ENCODE measurements at places on chromosomes 1 and 21.

GRCh38 chr1:47887060-47887459, 110.1 kb downstream of the TRABD2B start:
- DNase-seq: no peak

GRCh38 chr1:37714689-37715088, 22.4 kb downstream of the CDCA8 start:
- DNase-seq: no peak

DNA sequence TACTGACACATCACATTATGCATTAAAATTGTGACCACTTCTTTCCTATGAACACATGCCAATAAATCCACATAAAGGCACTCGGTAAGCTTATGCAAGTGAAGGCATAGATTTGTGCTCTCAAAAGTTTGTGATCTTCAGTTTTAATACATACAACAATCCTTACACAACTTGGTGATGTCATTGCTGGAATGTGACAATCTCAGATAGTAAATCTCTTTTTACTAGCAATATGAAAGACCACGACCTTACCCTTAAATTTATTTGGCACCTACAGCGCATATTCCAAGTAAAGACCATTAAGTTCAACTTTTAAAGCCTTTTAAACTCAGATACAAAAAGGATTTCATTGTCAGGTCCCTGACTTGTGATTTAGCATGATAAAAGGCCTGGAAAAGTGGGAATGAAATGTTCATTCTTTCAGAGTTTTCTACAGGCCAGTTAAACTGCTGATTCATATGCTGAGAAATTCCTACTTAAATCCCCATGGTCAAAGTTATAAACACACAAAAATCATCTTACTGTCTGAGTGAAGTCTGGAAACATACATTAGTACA, 157.4 kb downstream of the SIPA1L2 start:
- no peak for DNase-seq

DNA sequence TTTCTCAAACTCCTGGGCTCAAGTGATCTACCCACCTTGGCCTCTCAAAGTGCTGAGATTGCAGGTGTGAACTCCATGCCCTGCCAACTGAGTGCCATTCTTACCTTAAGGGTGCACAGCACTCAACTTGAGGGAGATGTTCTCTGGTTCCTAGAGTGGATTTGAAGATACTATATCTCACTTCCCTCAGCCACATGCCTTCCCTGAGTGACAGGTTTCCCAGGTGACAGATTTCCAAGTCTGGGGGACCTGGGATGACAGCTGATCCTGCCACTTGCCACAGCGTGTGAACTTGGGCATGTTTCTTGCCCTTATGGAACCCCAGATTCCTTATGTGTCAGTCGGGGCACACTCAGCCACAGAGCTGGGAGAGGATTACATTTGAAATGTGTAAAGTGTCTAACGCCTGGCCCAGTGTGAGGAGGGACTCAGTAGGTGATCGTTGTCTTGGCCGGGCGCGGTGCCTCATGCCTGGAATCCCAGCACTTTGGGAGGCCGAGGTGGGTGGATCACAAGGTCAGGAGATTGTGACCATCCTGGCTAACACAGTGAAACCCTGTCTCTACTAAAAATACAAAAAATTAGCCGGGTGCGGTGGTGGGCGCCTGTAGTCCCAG, 29.6 kb upstream of the BTG2 start:
- DNase-seq: no peak

GRCh38 chr1:39899611-39900538, 1.8 kb downstream of the MYCL start:
- DNase-seq: no peak

DNA sequence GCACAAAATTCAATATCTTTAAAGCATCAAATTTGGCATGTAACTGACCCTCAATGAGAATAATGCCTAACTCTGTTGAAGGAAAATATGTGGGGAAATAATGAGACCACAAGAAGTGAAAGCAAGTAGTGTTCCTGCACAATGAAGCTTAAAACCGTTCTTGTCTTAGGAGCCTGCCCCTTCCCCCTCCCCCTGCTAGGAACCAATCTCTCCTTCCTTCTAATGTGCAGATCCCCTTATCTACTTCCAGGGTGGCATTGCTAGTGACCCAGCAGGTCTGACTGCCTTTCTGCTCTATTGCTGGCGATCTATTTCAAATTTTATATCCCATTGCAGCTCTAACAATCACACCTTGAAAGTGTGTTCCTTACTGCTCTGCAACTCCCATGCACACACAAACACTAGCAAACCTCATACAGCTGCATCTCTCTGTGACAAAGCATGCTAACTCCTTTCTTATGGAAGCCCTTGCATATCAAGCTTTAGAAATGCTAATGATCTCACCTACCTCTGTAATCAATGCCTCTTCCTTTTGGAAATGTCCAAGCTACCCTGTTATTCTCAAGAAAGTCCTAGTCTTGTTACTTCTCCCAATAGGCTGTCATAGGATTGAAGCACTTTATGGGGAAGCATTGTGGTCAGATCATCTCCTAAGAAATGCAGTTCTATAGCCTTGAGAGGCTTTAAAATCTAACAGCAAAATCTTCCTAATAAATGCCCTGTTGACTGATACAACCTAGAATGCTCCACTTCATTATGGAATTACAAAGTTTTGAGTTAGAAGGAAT, 26.5 kb downstream of the BCL9 start:
- DNase-seq: no peak
